ENCODE measurements at places on chromosomes 13 and 19. TPM values are rescaled to one million over a fixed set of nuclear protein-coding genes. Genes with fewer than 3 reads are reported as not detected.

DNA sequence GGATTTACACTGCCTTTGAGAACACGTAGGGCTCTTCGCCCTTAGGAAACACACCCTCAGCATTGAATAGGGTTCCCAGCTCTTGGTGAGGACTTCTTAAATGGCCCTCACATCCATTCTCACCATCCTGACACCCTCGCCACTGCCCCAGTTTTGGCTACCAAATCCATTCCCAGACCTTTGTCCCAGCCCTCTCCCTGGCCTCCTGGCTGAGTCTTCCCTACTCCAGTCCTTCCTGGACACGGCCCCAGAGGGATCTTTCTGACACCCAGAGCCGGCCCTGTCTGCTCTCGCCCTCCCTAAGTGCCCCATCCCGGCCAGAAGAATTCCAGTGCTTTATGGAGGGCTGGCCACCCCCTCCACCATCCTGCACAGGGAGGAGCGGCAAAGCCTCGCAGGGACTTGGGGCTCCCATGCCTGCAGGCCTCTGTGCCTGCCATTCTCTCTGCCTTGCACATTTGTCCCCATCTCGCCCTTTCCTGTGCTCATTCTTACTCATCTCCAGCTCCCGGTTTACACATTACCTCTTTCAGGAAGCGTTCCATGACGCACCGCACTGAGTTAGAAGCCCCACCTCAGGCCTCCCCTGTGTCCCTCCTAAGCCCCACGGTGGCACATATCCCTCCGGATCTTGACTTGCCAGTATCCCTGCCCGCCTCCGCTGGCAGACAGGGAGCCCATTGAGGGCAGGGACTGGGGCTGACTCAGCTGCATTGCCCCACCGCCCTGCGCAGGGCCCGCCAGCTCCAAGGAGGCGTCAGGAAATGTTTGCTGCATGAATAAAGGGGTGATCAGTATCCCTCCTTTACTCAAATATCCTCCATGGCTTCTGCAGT is 11.0 kb upstream of the KLK14 start:
- no peak for DNase-seq

ICAM4 gene
- polyA plus RNA-seq = 0.59 TPM

DNA sequence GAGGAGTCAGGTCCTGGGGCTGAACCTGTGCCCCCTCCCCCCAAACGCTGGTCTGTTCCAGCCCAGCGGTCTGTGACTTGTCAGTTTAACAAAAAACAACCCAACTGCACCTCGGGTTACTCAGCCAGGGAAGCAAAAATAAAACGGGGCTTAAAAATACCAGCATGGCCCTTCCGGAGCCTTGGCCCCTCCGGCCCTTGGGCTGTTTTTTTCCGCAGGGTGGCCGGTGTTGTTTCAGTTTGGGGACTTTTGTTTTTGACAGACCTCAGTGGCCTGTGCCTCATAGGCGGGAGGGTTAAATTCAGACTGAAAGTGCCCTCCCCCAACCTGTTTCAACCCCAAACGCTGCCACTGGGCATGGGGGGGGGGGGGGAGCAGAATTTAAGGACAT is 4.0 kb downstream of the TCF3 start:
- no peak for DNase-seq

WDR88 gene
- not detected for polyA plus RNA-seq

DNA sequence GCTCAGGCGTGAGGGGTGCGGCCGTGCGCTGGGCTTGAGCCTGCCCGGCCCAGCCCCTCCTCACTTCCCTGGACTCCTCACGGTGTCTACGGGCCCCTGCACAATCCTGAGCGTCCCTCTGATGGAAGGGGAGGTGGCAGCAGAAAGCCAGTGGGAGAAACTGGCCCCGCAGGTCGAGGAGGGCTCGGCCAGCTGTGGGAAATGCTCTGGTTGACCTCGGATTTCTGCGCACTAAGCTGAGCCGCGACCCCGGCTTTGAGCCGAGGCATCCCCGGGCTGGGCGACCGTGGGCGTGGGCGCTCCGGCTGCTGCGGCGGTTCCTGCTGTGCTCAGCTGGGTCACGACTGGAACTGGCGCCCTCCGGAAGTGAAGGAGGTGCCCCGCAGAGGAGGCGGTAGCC is 70.1 kb downstream of the ZNF208 start:
- no peak for DNase-seq

All from heart right ventricle (tissue), 16 donors.